A549 (cell line): ENCODE measurements at places on chromosomes 4 and X.

GRCh38 chr4:55004831-55005230 is 120.6 kb downstream of the KDR start:
- DNase-seq: no peak

DNA sequence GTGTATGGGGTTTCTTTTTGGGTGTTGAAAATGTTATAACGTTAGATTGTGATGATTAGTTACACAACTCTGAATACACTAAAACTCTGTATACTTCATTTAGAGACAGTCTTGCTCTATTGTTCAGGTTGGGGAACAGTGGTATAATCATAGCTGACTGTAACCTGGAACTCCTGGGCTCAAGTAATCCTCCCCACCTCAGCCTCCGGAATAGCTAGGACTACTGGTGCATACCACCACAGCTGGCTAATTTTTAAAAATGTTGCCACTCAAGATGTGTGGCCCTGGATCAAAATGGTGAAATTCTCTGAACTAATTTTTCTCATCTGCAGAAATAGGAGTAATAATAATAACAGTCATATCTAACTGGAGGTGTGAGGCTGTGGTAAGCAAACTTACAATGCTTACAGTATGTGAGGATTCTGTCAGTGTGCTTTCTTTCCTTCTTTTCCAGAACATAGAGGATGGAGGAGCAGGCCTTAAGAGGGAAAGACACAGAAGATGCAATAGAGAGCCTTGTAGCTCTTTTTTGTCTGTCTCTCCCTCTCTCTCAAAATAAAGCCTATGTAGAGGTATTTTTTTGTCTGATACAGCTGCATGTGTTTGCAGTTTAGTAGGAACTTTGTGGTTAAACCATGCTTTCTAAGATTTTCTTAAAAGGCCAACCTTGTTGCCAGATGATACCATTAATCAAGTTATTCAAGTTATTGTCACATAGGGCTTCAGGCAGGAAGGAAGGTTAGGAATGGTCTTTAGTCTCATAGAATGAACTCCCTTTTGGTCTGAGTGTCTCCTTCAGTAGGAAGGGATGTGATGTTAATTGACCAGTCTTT is 7.5 kb downstream of the ADD1 start:
- no peak for DNase-seq

DNA sequence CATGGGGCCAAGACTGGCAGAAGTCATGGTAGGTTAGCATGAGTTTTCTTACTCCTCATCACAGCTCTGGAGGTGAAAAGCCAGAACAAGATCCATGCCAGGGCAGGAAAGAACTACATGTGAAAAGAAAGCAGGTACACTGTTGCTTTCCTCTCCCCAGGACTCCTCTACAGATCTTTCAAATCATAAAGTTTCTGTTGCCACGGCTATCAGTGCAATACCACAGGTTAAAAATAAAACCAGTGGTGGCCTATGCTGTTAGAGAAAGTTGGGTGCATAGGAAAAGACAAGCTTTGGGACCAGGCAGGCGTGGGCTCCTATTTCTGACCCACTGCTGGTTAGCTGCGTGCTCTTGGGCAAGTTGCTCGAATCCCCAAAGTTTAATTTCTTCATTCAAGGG is 81.4 kb downstream of the SH3RF1 start:
- DNase-seq: no peak

GRCh38 chr4:113899271-113900070 is 80.0 kb downstream of the ARSJ start:
- DNase-seq: no peak

- DNase-seq: no peak
Measured at GRCh38 chrX:39690541-39691415, 407.0 kb downstream of the BCOR start.

- DNase-seq: no peak
Measured at GRCh38 chr4:73335679-73336078, 68.4 kb upstream of the ALB start.
